Effector memory CD4-positive, alpha-beta T cell (primary cell): ENCODE measurements at places on chromosomes 1 and 21.

DNA sequence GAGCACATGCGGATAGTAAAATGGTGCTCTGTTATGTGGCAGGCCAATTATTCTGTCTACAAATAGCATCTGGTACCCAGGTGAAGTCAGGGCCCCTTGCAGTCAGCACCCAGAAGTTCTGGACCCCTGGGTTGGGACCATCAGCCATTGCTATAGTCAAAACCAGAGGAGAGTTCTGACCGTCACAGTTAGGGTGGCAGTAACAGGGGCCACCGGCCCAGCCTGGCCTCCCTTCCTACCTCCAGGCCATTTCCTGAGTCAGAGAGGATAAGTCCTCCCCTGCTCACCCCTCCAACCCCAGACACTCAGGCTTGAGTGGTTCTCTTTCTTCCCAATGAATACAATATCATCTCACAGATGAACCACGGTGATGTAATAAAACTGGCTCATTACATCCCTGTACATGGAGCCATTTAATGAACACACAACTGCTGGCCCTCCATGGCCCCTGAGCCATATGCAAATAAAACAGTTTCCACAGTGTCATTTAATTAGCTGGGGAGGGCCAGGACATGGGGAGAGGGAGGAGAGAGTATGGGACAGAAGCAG, 673.6 kb downstream of the MATN1 start:
- no peak for DNase-seq

DNA sequence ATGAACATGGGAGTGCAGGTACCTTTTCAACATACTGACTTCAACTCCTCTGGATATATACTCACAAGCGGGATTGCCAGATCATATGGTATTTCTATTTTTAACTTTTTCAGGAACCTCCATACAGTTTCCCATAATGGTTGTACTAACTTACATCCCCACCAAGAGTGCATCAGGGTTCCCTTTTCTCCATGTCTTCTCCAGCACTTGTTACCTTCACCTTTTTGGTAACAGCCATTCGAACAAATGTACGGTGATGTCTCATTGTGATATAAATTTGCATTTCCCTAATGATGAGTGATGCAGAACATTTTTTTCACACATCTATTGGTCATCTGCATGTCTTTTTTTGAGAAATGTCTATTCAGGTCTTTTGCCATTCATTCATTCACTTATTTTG, 25.9 kb upstream of the ACTA1 start:
- DNase-seq, result no peak

DNA sequence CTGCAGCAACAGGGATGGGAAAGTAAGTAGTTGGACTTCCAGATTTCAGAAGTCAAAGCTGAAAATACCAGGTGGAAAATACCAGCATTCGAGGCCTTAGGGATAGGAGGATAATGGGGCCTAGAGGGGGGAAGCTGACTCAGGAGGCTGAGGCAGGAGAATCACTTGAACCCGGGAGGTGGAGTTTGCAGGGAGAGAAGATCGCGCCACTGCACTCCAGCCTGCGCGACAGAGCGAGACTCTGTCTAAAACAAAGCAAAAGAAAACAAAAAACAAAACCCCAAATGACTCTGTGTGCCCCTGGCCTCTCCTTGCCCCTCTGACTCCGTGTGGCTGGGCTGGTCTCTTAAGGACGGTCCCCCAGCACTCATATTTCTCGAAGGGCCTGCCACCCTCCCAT, 3.4 kb downstream of the SH2D2A start:
- DNase-seq, result no peak

- DNase-seq, result no peak
These were observed 10.8 kb downstream of the NTMT2 start for GRCh38 chr1:170156594-170156993.

GRCh38 chr1:207001492-207002245, 30.9 kb downstream of the C1orf116 start:
- no peak for DNase-seq

DNA sequence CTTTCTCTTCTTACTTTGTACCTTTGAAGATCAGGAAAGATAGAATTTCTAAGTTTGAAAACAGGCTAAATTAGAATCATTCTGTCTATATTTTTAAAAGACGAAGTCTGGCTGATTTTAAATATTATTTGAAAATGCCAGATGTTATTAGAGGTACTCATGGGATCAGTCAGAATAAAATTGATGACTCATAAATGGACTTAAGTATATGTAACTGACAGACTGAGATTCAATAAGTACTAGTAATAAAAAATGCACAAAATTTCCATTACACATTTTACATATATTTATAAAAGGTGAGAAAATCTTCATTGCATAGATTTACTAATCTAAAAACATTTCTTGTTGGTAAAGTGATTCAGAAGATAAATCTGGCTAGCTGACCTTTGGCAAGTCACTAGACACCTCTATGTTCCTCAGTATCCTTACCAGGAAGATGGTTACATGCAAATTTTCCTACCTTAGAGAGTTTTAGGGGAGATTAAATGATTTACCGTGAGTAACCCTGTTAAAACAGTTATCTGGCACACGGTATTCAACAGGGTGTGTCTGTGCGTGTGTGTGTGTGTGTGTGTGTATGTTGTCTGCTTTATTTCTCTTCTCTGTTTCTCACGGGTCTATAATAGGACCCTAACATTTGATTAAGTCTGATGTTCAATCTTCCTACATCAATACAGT, 189.0 kb downstream of the RUNX1 start:
- DNase-seq, result no peak

GRCh38 chr1:233015965-233016364, 65.6 kb downstream of the NTPCR start:
- DNase-seq, result no peak

DNA sequence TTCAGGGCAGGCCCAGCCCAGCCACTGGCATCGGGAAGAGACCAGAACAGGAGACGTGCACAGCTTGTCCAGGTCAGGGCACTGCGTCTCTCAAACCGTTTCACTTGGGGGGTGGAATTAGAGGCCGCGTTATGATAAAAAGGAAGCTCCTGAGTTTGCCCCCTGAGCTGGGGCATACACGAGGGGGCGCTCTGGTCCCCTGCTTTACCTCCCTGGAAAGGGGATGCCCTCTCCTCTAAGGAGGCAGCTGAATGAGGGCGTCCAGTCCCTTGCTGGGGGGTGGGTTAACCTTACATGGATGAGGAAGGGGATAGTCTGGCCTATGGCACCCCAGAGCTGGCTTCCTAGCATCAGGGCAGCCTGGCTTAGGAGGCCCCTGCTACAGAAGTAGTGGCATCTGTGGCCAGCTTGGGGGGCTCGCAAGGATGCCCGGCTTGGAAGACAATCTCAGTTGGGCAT, 2.3 kb downstream of the MYOG start:
- DNase-seq, result no peak
